ENCODE measurements at places on chromosomes 2 and 18.

GRCh38 chr18:63578357-63578958 is 8.7 kb upstream of the SERPINB13 start:
- peak; percentile 76 for DNase-seq

DNA sequence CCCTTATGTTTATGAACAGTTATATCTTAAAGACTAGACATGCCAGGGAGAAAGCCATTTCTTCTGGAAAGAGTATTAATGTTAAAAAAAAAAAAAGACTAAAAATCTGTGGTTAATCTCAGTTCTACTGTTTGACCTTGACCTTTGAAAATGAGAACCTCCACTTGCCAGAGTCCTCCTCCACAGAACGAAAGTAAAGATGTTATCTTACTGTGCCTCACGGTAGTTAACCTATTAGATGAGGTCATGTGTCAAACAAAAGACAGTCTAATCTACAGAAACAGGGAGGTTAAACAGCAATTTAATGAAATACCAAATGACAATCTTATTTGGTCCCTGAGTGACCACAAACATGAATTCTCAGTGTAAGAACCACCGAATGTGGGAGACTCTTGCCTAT is 51.2 kb downstream of the SLC14A2 start:
- DNase-seq, result no peak

DNA sequence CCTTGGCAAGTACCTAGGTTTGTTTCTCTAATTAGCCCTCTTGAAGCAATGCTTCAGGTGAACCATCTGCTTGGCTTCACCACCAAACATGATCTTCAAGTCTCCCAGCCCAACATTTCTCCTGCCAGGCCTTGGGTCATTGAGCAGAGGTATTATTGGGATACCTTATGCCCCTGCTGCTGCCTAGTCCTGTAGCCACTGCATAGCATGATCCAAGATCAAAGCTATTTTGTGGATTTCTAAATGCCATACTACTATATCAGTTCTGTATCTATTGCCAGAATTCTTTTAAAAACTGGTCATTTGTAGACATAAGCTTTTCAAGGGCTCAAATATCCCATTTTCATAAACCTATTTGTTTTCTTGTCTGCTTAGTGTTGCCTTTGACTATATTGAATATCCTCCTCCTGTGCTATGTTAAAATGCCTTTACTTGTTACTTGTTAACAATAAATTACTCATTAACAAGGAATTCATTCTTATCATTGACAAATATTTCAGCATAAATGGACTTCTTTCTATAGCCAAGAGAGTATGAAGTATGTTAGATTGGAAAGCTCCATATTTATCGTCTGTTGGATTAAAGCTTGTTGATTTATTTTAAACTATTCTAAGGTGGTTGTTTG is 204.5 kb upstream of the RBBP8 start:
- no peak for DNase-seq

DNA sequence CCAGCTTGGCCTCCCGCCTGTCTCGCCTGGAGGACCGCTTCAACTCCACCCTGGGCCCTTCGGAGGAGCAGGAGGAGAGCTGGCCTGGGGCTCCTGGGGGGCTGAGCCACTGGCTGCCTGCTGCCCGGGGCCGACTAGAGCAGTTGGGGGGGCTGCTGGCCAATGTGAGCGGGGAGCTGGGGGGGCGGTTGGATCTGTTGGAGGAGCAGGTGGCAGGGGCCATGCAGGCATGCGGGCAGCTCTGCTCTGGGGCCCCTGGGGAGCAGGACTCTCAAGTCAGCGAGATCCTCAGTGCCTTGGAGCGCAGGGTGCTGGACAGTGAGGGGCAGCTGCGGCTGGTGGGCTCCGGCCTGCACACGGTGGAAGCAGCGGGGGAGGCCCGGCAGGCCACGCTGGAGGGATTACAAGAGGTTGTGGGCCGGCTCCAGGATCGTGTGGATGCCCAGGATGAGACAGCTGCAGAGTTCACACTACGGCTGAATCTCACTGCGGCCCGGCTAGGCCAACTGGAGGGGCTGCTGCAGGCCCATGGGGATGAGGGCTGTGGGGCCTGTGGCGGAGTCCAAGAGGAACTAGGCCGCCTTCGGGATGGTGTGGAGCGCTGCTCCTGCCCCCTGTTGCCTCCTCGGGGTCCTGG is 3.7 kb upstream of the KHK start:
- DNase-seq, result no peak

DNA sequence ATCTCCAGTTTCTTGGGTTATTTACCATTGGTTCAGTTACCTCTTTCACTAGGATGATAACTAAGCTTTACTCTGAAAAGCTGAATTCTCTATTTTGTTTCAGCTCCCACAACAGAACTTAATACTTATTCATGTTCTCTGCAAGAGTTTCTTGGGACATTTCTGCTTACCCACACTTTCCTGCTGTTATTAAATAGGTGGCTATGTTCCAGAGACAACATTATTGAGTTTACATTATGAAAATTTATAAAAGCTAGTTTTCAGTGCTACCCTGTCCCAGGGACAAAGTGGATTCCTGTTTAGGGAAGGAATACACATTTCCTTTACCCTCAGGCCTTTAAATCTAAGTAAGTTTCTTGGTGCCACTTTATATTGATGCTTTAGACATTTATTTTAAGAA is 7.0 kb upstream of the GPD2 start:
- DNase-seq, result no peak

DNA sequence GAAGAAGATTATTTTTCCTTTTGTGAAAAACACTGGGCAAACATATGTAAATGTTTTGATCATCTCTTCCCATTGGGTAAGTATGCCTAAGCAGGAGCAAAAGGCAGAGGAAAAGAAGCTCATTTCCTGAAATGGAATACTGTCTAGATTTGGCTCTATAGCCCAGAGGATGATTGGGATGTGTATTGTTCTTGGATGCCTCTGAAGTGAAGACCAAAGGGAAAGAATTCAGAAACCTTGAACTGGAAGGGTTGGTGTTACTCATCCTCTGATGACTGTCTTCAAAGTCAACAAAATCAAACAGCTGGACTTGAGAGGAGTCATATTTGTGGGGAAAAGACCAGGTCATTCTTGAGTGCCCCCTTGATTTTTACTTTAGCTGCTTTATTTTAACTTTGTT is 112.6 kb upstream of the NT5C1B start:
- DNase-seq, result no peak

DNA sequence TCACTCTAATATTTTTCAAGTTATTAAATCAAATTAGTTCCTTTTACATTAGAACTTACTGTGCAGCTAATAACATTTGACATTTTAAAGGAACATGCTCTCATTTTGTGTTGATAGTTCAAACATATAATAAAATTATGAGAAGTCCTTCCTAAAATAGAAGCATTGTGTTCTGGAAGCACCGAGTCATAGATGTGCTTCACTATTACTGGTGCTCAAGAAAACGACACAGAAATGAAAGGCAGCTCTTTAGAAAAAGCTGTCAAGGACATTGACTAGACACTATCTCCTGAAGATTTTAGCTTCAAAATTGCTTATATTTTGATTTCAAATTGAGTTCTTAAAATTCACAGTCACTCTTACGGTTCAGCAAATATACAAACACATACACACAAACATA is 338.3 kb downstream of the NBAS start:
- DNase-seq, result no peak

DNA sequence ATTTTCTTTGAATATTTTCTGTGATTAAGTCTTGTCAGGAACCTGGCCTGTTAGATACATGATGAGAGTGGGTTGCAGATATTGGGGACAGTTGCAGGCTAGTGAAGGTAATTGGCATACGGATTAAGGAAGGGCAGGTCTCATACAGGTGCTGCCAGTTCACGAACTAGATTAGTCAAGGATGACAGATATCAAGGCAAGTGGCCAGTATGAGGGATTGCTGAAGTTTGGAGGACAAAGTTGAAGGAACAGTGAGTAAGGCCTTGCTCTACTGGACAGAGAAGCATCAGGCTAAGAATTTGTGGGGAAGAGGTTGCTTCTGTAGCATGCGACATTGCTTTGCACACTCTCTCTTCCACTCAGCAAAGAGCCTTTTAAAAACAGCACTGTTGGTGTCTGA is 12.8 kb upstream of the NCOA1 start:
- no peak for DNase-seq

GRCh38 chr2:118988706-118989105 is 46.7 kb downstream of the MARCO start:
- no peak for DNase-seq
